ENCODE measurements at places on chromosomes 7 and 10.

DNA sequence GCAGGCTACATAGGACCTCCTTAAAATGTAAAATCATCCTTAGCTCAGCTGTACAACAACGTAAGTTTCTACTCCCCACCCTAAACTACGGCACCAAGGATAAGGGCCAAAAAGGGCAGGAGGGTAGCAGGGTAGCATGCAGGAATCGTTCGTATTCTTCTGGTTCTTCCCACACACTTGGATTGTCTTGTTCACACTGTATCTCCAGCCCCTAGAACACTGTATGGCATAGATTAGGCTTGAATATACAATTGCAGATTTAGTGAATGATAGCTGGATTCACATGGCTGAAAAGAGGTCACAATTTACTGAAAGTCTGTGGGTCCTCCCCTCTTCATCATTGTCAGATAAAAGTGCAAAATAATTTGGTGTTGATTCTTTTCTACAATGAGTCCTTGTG is 28.2 kb upstream of the PRKAR2B start:
- DNase-seq = no peak

DNA sequence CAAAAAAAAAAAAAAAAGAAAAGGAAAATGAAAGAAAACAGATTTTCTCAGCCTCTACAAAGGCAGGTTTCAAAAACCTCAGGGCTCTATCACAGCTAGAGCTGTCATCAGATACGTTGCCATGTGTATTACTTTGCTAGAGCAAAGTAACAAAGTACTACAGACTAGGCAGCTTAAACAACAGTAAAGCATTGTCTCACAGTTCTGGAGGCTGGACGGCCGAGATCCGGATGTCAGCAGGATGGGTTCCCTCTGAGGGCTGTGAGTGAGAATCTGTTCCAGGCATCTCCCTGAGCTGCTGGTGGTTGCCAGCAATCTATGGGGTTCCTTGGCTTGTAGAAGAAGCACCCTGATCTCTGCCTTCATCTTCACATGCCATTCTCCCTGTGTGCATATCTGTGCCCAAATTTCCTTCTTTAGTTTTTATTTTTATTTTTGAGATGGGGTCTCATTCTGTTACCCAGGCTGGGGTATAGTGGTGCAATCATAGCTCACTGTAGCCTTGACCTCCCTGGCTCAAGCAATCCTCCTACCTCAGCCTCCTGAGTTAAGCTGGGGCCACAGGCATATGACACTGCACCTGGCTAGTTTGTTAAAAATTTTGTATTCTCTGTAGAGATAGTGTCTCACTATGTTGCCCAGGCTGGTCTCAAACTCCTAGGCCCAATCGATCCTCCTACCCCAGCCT is 48.9 kb upstream of the KDM7A start:
- DNase-seq = no peak

- no peak for DNase-seq
These were observed 20.5 kb upstream of the RASGEF1A start for GRCh38 chr10:43287056-43288007.

DNA sequence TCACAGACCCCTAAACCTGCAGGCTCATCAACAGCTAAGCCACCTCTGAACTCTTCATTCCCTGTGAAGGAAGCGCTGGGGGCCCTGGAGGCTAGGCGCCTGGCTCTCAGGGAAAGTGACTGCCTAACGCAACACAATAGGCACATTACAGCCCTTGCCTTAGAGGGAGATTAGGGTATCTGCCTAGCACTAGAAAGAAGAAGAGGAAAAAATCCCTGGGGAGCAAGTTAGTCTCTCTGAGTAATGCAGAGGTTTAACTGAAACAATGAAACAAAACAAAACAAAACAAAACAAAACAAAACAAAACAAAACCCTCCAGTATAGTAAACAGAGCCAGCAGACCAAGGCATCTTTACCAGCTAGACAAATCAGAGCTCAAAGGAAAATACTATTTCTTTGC is 2.6 kb downstream of the ZNF777 start:
- no peak for DNase-seq

GRCh38 chr7:110130669-110131068 is 960.3 kb upstream of the LRRN3 start:
- no peak for DNase-seq

DNA sequence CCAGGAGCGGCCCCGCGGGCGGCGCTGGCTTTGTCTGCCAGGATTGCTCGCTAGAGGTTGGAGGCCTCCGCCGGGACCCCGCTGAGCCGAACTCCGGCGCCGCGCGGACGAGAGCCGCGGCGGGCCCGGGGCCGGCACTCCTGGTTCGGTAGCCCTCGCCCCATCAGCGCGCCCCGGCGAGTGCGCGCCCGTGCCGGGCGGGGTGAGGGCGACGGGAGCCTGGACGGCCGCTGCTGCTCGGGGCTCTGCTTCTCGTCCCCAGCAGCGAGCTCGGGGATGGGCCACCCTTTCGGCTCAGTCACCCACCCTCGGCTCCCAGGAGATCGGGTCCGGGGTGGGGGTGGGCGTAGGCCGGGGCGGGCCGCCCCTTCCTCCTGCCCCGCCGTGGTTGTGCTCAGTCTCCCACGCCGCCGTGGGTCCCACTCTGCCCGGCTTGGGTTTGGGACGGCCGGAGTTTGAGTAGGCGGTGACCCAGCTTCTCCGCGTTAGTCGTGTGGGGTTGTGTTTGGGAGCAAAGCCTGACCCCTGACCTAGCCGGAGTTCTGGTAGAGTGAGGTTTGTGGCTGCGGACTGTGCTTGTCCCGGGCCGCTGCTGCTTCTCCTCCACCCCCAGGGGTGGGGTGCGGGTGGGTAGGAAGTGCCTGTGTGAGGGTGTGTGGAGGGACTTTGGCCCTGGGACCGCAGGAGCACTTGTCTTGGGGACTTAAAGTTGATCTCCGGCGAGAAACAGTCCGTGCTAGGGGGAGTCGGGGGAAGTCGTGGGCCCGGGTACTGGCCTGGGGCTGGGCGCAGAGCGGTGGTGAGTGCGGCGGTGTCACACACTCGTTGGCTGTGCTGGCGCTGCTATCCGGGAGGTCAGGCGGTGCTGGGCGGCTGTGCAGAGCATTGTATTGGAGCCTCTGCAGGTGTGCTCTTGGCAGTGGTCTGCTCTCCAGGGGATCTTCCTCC is 677 bp downstream of the TSPAN14 start:
- no peak for DNase-seq

- DNase-seq = no peak
These were observed 994.4 kb upstream of the LRRTM3 start for GRCh38 chr10:65931291-65932070.

DNA sequence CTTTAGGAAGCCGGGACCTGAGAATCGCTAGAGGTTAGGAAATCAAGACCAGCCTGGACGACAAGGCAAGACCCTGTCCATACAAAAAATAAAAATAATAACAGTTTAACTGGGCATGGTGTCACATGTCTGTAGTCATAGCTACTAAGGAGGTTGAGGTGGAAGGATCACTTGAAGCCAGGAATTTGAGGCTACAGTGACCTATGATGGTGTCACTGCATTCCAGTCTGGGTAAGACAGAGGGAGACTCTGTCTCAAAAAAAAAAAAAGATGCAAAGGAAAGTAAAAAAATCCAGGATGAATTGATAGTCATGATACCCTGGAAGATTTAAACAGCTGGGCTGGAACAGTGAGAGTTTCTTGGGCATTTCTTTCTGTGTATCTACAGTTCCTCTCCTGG is 463.2 kb downstream of the GALNT17 start:
- no peak for DNase-seq

GRCh38 chr7:12369756-12370155 is 33.9 kb downstream of the VWDE start:
- no peak for DNase-seq

- no peak for DNase-seq
These were observed 1.3 kb downstream of the CHST12 start for GRCh38 chr7:2404714-2405119.

DNA sequence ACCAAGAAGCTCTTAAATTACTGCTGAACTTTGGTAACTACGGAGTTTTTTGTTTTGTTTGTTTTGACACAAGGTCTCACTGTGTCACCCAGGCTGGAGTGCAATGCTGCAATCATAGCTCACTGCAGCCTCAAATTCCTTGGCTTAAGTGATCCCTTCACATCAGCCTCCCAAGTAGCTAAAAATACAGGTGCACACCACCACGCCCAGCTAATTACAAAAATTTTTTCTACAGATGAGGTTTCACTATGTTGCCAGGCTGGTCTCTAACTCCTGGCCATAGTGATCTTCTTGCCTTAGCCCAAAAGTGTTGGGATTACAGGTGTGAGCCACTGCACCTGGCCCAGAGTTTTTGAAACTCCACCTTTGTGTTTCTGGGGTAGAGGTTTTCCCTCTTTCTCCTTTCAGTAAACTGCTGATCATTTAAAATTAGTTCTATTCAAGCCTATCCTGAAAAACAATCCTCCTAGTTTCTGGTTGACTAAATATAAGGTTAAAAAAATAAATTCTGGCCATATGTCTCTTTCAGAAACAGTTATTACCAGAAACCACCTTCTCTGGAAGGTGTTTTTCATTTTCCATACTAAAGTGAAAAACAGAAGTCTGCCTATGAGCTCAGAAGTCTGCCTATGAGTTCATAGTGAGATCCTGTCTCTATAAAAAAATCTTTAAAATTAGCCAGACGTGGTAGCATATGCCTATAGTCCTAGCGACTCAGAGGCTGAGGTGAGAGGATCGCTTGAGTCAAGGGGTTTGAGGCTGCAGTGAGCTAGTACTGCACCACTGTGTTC is 63.9 kb downstream of the VOPP1 start:
- DNase-seq = no peak

- no peak for DNase-seq
These were observed 878.0 kb upstream of the KCND2 start for GRCh38 chr7:119395024-119395423.

- DNase-seq = no peak
These were observed 60.4 kb upstream of the KCNIP2 start for GRCh38 chr10:101903827-101904550.

GRCh38 chr7:103447073-103447960 is 1.3 kb upstream of the SLC26A5 start:
- DNase-seq = peak; percentile 49

- DNase-seq = no peak
These were observed 52.0 kb downstream of the STK32C start for GRCh38 chr10:132255489-132256344.

GRCh38 chr7:19982841-19983835 is 209.7 kb upstream of the TMEM196 start:
- peak; percentile 11 for DNase-seq

- no peak for DNase-seq
These were observed 25.9 kb downstream of the TBXAS1 start for GRCh38 chr7:139854803-139855497.
